ENCODE measurements at places on chromosomes 1 and 21.

- DNase-seq = no peak
Observed at GRCh38 chr1:108592030-108592759, 32.3 kb downstream of the EEIG2 start.

- DNase-seq = no peak
Observed at GRCh38 chr1:9892563-9893528, 17.2 kb downstream of the CTNNBIP1 start.

GRCh38 chr1:180530501-180530900 lies 28.1 kb upstream of the ACBD6 start:
- DNase-seq = no peak

- no peak for DNase-seq
Observed at GRCh38 chr1:21626921-21627339, 42.2 kb downstream of the RAP1GAP start.

DNA sequence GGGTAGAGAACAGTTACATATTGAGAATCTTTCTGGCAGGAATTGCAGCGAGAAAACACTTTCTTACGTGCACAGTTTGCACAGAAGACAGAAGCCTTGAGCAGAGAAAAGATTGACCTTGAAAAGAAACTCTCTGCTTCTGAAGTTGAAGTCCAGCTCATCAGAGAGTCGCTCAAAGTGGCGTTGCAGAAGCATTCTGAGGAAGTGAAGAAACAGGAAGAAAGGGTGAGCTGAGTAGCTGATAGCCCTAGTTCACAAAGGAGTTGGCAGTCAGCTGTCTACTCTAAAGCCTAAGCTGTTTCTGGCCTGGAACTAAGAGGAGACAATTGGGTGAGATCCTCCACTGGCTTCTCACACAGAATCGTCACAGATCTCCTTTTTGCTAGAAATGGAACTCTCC lies 20.3 kb upstream of the SH3BGRL3 start:
- no peak for DNase-seq

DNA sequence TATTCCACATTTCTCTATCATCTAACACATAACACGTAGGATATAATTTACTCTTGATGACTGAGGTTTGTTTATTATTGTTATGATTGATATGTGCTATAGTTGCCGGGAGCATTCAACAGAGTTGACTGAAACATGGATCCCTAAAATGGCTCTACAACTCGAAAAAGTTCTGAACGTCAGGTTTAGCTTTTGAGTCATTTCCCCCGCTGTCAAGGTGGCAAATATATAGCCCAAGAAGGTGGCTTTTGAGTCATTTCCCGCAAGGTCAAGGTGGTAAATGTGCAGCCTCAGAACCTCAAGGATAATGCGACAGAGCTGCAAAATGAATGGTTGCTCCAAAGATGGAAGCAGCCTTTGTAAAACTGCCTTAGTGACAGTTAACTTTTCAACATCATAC lies 104.0 kb downstream of the NIBAN1 start:
- no peak for DNase-seq

DNA sequence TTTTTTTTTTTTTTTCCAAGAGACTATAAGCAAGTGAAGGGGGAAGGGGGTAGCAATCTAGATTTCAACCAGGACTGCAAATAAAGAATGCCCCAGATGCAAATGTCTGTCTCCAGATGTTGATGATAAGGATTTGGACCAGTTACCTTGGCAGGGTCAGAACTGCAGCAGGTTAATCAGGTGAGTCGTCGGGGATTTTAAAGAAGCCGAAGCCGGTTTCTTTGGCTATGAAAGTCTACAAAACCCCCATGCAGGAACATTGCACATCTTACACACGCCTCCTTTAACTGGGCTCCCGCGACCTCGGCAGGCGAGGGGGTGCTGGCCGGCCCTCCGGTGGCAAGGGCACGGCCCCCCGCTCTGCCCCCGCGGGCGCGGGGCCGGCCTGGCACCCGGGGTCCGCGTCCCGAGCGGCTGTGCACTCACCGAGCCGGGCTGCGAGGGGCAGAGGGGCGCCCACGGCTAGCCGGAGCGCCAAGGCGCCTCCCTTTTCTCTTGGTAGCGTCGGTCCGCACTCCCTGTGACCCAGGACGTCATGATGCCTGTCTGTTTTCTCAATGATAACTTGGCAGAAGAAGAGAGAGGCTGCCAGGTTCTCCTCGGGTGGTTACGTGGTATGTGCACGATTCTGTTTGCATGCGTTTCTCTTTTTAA lies 366.3 kb upstream of the ESRRG start:
- no peak for DNase-seq

GRCh38 chr1:157785248-157785647 lies 8.3 kb upstream of the FCRL2 start:
- DNase-seq = no peak

GRCh38 chr1:54356680-54357147 lies 49.5 kb downstream of the SSBP3 start:
- no peak for DNase-seq

DNA sequence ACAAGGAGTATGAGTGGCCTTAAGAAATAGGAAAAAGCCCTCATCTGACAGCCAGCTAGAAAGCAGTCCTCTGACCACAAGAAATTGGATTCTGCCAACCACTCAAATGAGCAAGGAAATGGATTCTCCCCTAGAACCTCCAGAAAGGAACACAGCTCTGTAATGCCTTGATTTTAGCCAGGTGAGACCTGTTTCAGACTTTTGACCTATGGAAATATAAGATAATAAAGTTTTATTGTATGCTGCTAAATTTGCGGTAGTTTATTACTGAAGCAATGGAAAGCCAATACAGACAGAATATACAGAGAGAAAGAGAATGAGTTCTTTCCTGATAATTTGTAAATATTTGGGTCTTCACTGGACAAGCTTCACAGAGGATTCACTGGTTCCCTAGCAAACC lies 28.8 kb upstream of the SELE start:
- DNase-seq = no peak
